ENCODE measurements at places on chromosomes 13 and 19.

- no peak for DNase-seq
Measured at GRCh38 chr13:43074824-43075510, 51.6 kb downstream of the DNAJC15 start.

DNA sequence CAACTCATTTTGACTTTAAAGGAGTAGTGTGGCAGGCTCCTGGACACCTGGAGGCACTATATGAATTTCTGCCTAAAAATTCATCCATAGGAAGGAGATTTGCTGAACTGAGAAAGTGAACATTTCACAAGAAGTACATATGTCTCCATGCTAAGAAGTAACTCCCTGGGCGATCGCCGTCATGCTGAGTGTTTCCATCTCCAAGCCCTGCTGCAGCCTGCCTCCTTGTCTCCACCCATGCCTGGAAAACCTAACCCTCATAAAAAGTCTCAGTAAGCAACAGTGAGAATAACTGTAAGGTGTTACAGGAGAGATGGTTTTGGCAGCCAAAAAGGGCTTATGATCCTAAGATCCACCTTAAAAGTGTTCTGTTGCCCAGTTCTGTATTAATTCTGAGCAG lies 251.3 kb downstream of the SHISA2 start:
- DNase-seq, result no peak

- no peak for DNase-seq
Measured at GRCh38 chr13:44352671-44353070, 21.0 kb upstream of the SERP2 start.

DNA sequence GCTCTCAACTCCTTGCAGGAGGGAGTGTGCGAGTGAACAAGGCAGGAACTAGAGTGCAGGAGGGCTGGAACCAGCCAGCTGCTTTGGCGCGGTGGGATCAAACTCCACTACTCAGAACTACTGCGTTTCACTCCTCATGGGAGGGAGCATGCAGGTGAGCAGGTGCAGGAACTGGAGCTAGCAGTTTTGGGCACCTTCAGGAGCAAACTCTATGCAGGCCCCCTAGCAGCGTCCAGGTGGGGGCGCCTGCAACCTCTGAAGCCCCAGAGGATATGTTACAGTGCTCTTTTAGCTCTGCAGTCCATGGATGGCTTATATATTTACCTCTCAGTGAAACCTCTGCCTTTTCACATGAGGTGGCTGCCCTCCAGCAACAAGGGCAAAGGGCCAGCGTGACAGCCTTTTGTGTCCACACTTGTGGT lies 1303.4 kb downstream of the PCDH9 start:
- no peak for DNase-seq

DNA sequence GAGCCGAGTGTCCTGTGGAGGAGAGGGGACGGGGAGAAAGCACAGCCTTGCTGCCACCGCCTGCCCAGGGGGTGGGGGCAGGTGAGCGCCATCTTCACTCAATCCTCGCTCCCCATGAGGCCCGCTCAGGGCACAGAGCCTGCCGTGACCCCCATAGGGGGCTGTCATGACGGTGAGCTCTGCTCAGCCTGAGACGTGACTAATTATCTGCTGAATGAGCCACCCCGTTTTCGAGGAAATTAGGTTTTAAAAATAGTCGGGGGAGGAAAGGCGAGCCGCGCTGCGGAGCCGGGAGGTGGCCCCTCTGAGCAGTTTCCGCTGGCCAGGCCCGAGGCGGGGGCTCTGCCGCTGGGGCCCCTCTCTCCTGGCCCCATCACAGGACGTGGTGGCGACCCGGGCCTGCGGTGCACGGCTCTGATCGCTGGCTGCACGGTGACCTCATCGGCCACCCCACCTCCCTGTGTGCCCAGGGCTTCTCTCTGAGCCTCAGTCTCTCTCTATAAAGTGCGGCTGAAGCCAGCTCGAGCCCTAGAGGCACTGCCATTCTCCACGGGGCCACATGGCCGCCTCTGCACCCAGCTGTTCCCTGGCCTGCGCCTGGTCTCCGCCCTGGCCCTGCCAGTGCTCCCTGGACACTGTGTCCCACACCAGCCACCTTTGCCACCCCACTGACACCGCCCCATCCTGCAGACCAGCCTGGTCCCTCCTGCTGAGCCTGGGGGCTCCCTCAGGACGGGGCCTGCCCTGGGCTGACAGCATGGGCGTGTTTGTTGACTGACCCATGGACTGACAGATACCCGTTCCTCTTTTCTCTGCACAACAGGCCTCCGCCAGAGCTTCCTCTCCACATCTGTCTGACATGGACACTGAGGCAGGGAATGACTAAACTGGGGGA lies 28.3 kb downstream of the PIP5K1C start:
- DNase-seq, result no peak

- DNase-seq, result no peak
Measured at GRCh38 chr13:20580257-20580656, 13.3 kb downstream of the IFT88 start.

GRCh38 chr19:50759886-50760285 lies 10.4 kb upstream of the GPR32 start:
- DNase-seq, result no peak

DNA sequence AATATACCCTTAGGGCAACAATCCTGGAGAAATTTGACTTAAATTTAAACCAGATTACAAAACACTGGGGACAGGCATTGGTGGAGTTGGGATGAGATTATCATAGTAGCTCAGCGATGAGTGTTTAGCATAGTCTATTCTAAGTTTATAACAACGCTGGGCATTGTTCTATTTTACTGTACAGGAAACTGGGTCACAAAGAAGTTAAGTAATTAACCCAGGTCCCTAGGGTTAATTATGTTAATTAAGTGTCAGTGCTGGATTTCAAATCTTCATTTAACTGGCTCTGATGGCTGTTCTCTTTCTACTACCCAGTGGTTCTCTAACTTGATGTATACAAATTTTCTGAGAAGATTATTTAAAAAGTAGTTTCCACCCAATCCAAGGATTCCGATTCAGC lies 388.9 kb downstream of the KCNRG start:
- DNase-seq, result no peak
